ENCODE measurements at places on chromosomes 3 and 15. TPM values are rescaled to one million over a fixed set of nuclear protein-coding genes. Genes with fewer than 3 reads are reported as not detected.

PRR20G gene
- not detected for total RNA-seq

- H3K4me1 ChIP-seq, result no peaks in the 10 kb centered on the region
- peak; percentile 21 for DNase-seq
- H3K27me3 ChIP-seq, result no peaks in the 10 kb centered on the region
- H3K27ac ChIP-seq, result no peak overlapping the region
- H3K36me3 ChIP-seq, result no peaks in the 10 kb centered on the region
These were observed 98.9 kb downstream of the LINGO1 start for GRCh38 chr15:77533578-77534430.

DNA sequence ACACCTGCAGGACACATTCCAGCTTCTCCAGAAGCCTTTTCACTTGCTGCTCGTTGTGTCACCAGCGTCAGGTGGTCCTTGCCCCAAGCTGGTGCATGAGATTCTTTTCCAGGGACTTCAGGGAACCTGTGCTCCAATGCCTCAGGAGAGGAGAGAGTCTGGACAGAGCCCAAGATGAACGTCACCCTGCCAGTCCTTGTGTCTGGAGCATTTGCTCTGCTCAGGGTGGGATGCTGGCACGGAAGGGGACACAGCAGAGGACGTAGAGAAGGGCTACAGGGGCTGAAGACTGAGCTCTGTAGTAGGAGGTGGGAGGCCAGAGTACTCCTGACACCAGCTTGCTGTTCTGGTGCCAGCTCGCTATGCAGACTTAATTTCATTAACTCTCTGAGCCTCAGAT is 262.1 kb downstream of the XXYLT1 start:
- H3K4me3 ChIP-seq, result no peak overlapping the region
- H3K4me1 ChIP-seq, result no peaks in the 10 kb centered on the region
- no peaks in the 10 kb centered on the region for H3K36me3 ChIP-seq
- no peak overlapping the region for H3K27ac ChIP-seq
- DNase-seq, result peak; percentile 32

- no peaks in the 10 kb centered on the region for H3K27me3 ChIP-seq
- H3K27ac ChIP-seq, result no peak overlapping the region
- H3K4me1 ChIP-seq, result no peaks in the 10 kb centered on the region
- no peak overlapping the region for H3K4me3 ChIP-seq
- no peak for DNase-seq
- no peaks in the 10 kb centered on the region for H3K36me3 ChIP-seq
These were observed 240.0 kb upstream of the CFAP20DC start for GRCh38 chr3:59289831-59290230.

GRCh38 chr3:11565932-11566331 is 77.8 kb downstream of the VGLL4 start:
- DNase-seq, result no peak
- H3K4me3 ChIP-seq, result no peak overlapping the region
- no peak overlapping the region for H3K27ac ChIP-seq
- peaks cover 47% of the 10 kb centered on the region for H3K36me3 ChIP-seq
- H3K4me1 ChIP-seq, result peaks cover 28% of the 10 kb centered on the region

GRCh38 chr15:63601704-63602185 is 4.6 kb downstream of the FBXL22 start:
- no peaks in the 10 kb centered on the region for H3K36me3 ChIP-seq
- no peak for DNase-seq
- H3K27ac ChIP-seq, result peak overlapping the region; percentile 83
- peaks cover 41% of the 10 kb centered on the region for H3K4me1 ChIP-seq
- H3K27me3 ChIP-seq, result no peaks in the 10 kb centered on the region
- peak overlapping the region; percentile 60 for H3K4me3 ChIP-seq

DNA sequence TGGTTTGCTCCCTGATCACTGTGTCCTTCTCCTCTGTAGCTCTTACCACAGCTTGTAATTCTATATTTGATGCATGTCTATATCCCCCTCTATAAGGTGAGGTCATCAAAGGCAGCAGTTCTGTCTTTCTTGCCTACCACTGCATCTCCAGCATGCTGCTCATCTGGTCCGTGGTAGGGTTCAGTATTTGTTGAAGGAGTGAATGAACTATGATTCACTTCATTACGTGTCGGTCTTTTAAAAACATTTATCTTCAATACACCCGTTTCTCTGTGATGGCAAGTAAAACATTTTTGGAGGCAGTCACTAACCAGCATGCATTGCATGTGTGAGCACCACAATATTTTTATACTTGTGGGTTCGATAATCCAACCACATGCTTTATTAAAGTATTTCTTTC is 27.6 kb downstream of the CHST14 start:
- no peak for DNase-seq
- no peak overlapping the region for H3K4me3 ChIP-seq
- H3K27ac ChIP-seq, result no peak overlapping the region
- no peaks in the 10 kb centered on the region for H3K4me1 ChIP-seq
- peaks cover 5% of the 10 kb centered on the region for H3K27me3 ChIP-seq

- no peak overlapping the region for H3K27ac ChIP-seq
- H3K4me1 ChIP-seq, result peaks cover 4% of the 10 kb centered on the region
- no peaks in the 10 kb centered on the region for H3K36me3 ChIP-seq
- no peak overlapping the region for H3K4me3 ChIP-seq
- H3K27me3 ChIP-seq, result no peaks in the 10 kb centered on the region
- no peak for DNase-seq
These were observed 50.2 kb downstream of the CMC1 start for GRCh38 chr3:28291577-28291976.

Data from upper lobe of right lung (tissue), 1 donor.